ENCODE measurements at places on chromosomes 11 and 22. TPM values are rescaled to one million over a fixed set of nuclear protein-coding genes. Genes with fewer than 3 reads are reported as not detected.

SLCO2B1 gene
- total RNA-seq, result 34.9 TPM

DCHS1 gene
- 30.5 TPM for total RNA-seq

OR5T2 gene
- not detected for total RNA-seq

PRR33 gene
- total RNA-seq, result not detected

HORMAD2 gene
- total RNA-seq, result not detected

PRG3 gene
- not detected for total RNA-seq

C11orf65 gene
- 0.33 TPM for total RNA-seq

- peaks cover 7% of the 10 kb centered on the region for H3K4me1 ChIP-seq
- no peak for DNase-seq
- H3K27ac ChIP-seq, result no peak overlapping the region
- no peaks in the 10 kb centered on the region for H3K27me3 ChIP-seq
- H3K4me3 ChIP-seq, result no peak overlapping the region
- H3K36me3 ChIP-seq, result no peaks in the 10 kb centered on the region
These were observed 17.3 kb downstream of the APOL2 start for GRCh38 chr22:36221799-36222751.

- no peak overlapping the region for H3K4me3 ChIP-seq
- no peak for DNase-seq
- no peaks in the 10 kb centered on the region for H3K27me3 ChIP-seq
- H3K4me1 ChIP-seq, result peaks cover 23% of the 10 kb centered on the region
These were observed 88.4 kb downstream of the SLC1A2 start for GRCh38 chr11:35330931-35331330.

GRCh38 chr11:122696662-122697061 is 41.1 kb downstream of the UBASH3B start:
- H3K36me3 ChIP-seq, result no peaks in the 10 kb centered on the region
- no peak for DNase-seq
- H3K27me3 ChIP-seq, result no peaks in the 10 kb centered on the region
- peaks cover 7% of the 10 kb centered on the region for H3K4me1 ChIP-seq
- H3K4me3 ChIP-seq, result no peak overlapping the region

GRCh38 chr11:125329786-125330185 is 165.2 kb downstream of the PKNOX2 start:
- no peak overlapping the region for H3K27ac ChIP-seq
- no peaks in the 10 kb centered on the region for H3K4me1 ChIP-seq
- no peaks in the 10 kb centered on the region for H3K27me3 ChIP-seq

GRCh38 chr11:101974255-101974654 is 57.9 kb upstream of the ANGPTL5 start:
- no peaks in the 10 kb centered on the region for H3K27me3 ChIP-seq
- H3K36me3 ChIP-seq, result no peaks in the 10 kb centered on the region
- no peaks in the 10 kb centered on the region for H3K4me1 ChIP-seq
- H3K4me3 ChIP-seq, result no peak overlapping the region

DNA sequence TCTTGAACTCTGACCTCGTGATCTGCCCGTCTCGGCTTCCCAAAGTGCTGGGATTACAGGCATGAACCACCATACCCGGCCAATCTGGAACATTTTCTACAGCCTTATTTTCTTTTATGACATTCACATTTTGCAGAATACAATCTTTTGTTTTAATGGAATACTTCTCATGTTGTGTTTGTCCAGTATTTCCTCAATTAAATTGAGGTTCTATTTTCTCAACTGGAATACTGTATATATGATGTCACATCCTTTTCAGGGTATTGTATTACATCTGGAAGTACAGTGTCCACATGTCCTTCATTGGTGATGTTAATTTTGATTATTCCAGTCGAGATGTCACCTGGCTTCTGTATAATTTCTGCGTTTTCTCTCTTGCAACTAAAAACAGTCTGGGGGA is 90.8 kb upstream of the HORMAD2 start:
- no peak for DNase-seq
- no peak overlapping the region for H3K27ac ChIP-seq
- no peaks in the 10 kb centered on the region for H3K4me1 ChIP-seq
- H3K4me3 ChIP-seq, result no peak overlapping the region
- peaks cover 54% of the 10 kb centered on the region for H3K36me3 ChIP-seq
- no peaks in the 10 kb centered on the region for H3K27me3 ChIP-seq

DNA sequence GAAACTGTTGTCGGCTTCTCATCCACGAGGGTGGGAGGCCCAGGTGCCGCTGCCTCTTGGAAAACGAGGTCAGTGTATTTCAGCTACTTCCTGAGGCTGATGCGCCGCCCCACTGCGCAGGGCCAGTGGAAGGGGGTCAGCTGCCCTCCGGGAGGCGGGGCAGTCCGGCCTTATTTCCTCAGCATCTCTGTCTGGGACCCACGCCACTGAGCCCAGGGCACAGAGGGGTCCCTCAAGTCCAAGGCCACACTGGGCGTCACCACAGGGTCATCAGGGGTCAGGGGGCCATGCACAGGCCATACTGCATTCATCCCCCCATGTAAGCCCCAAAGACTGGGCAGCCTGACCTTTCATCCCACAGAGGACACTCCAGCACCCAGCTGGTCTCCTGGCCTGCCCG is 12.1 kb downstream of the RTN4R start:
- H3K4me1 ChIP-seq, result no peaks in the 10 kb centered on the region
- H3K4me3 ChIP-seq, result no peak overlapping the region
- no peaks in the 10 kb centered on the region for H3K27me3 ChIP-seq
- DNase-seq, result no peak
- H3K27ac ChIP-seq, result no peak overlapping the region
- H3K36me3 ChIP-seq, result no peaks in the 10 kb centered on the region

GRCh38 chr11:9210224-9210921 is 54.8 kb downstream of the DENND5A start:
- no peak for DNase-seq
- peaks cover 6% of the 10 kb centered on the region for H3K36me3 ChIP-seq
- no peak overlapping the region for H3K4me3 ChIP-seq
- H3K27ac ChIP-seq, result no peak overlapping the region

DNA sequence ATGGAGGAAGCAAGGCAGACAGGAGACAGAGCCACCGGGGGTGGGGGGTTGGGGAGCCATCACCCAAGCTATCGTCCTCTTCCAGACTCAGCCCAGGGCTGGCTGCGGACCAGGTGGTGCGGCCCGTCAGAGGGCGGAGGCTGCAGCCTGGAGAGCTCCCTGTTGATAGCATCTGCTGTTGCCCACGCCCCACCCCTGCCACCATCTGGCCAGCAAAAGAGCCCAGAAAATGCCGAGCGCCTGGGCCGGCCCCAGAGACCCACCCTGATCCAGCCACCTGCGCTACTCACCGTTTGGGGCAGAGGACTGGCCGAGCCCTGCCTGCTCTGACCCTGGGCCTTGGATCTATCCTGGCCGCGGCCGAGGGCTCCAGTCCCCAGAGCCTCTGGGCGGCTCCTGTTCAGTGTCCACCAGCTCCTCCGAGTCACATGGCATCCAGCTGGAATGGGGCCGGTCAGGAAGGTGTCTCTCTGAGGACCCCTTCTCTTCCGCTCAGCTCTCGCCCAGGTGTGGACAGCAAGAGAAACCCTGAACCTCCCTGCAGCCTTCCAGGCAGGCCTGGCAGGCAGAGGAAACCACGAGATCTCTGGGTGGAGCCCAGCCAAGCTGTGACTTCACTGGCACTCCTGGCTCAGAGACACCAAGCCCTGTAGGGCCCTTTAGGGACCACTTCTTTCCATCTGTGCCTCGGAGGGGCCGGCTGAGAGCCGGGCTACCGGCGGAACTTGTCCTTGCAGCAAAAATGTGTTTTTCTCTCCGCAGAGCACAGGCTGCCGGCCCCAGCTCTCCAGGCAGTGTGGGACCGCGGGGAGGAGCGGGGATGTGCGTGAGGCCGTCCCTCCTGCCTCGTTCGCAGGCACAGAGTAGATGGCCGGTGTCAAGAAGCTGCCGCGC is at the start of gene MRGPRE:
Gene MRGPRE (minus strand): TSS at position 567 of the 894 bp plus-strand sequence. CDS start 3,618 bp downstream, outside the sequence.
- no peak within 1 kb of the TSS for H3K27ac ChIP-seq
- no peaks in the 10 kb centered on the region for H3K27me3 ChIP-seq
- no peak within 1 kb of the TSS for H3K4me3 ChIP-seq

DNA sequence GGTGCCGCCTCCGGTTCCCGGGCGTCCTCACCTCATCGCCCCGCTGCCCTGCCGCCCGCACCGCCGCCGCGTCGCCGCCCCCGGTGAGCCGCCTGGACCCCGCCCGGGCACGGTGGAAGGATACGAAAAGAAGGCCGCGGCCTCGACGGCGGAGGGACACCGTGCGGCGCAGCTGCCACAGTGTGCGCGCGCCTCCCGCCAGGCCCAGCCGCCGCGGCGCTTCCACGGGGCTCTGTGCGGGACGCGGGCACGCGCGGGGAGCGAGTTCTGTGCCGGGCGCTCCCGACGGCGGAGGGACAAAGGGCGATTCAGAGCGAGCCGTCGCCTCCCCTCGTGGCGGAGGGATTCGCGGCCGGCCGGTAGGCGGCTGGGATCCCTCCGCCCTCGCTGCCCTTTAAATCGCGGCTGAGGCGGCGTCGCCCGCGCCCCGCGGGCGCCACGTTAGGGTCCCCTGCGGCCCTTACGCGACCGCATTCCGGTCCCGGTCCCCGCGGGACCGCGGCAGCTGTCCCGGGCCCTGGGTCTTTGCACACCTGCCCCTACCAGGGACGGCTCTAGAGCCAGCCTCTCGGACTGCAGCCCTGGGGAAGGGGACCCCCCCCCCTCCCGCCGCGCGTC is 568 bp upstream of the KMT5B start:
- DNase-seq, result peak; percentile 96
- peaks cover 46% of the 10 kb centered on the region for H3K4me1 ChIP-seq
- no peaks in the 10 kb centered on the region for H3K36me3 ChIP-seq
- no peaks in the 10 kb centered on the region for H3K27me3 ChIP-seq

- no peak for DNase-seq
- H3K4me1 ChIP-seq, result peaks cover 13% of the 10 kb centered on the region
- H3K27ac ChIP-seq, result no peak overlapping the region
- no peak overlapping the region for H3K4me3 ChIP-seq
- H3K27me3 ChIP-seq, result no peaks in the 10 kb centered on the region
These were observed 16.5 kb downstream of the SGSM1 start for GRCh38 chr22:24822471-24822870.
